ENCODE measurements at places on chromosomes 7 and 10.

GRCh38 chr10:128866551-128866950 lies 600.5 kb upstream of the MGMT start:
- no peak for DNase-seq

DNA sequence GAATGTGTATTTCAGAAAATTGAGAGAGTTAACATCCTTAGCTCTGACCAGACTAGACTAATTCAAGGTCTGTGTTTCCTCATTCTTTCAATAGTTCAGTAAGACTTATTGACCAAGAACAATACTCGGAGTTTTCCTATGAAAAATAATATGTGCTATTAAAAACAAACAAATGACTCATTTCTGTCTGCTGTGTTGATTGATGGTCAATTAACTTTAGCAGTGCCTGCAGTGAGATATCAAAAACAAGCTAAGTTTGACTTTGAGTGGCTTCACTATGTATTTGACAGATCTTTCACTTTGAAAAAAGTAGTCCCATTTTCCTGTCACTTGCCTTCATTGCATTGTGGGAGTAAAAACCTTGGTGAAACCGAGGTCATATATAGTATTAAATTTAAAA lies 91.0 kb downstream of the GNAT3 start:
- no peak for DNase-seq

GRCh38 chr7:81036057-81036456 lies 117.2 kb upstream of the SEMA3C start:
- no peak for DNase-seq

DNA sequence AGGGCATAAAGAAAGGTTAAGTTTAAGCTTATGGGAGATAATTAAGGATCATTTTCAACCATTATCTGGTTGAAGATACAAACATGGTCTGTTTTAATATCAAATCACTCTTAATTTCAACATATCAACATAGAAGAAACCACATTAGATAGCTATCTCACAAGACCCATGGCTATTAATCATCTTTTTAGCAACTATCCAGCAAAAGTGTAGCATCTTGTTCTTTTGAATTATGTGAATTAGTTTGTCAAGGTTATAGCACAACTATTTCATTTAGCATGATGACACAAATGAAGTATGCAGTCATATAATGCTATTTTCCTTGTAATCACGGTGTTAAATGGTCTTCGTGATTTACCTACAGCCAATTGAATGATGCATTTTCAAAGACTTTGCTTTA lies 58.9 kb upstream of the PPP1R9A start:
- no peak for DNase-seq

DNA sequence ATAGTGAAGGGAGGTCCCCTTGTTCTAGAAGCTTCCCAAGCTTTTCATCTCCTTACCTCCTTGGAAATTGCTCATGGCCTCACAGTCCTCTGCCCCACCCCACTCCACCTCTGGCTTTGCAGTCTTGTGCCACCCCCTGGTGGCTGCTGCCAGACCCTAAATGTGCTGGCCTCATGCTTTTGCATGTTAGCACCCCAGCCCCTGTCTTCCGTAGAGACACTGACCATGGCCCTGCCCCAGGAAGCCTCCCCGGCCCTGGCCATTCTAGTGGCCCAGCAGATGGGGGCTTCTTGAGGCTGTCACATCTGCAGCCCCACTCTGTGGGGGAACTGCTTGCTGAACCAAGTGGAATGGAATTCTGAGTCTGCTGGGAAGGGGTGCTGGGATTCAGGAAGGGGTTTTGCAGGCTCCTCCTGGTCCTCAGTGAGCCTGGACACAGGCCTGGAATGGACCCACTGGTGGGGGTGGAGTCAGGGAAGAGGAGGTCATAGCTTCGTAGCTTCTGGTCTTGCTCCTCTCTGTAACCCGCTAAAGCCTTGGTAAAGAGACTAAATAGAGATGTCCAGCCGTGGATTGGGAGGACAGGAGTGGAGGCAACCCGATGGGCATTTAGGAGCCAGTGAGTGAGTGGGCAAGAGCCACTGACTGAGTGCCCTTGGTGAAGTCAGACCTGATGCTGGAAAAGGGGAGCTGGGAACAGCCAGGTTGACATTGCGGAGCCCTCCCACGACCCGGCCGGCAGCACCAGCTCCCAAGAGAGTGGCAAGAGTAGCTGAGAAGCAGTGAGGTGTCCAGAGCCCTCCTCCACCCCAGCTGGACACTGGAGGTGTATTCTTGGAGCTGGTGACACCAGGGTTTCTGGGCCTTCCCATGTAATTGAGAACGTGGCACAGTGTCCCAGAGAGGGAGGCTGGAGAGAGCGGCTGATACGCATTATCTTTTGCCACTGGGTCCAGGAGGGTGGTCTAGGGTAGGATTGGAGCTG lies 20.9 kb downstream of the RAMP3 start:
- DNase-seq: peak; percentile 76

GRCh38 chr10:14549496-14549895 lies 218.8 kb upstream of the FRMD4A start:
- DNase-seq: no peak

- DNase-seq: no peak
Observed at GRCh38 chr7:37511915-37512314, 63.3 kb upstream of the ELMO1 start.

DNA sequence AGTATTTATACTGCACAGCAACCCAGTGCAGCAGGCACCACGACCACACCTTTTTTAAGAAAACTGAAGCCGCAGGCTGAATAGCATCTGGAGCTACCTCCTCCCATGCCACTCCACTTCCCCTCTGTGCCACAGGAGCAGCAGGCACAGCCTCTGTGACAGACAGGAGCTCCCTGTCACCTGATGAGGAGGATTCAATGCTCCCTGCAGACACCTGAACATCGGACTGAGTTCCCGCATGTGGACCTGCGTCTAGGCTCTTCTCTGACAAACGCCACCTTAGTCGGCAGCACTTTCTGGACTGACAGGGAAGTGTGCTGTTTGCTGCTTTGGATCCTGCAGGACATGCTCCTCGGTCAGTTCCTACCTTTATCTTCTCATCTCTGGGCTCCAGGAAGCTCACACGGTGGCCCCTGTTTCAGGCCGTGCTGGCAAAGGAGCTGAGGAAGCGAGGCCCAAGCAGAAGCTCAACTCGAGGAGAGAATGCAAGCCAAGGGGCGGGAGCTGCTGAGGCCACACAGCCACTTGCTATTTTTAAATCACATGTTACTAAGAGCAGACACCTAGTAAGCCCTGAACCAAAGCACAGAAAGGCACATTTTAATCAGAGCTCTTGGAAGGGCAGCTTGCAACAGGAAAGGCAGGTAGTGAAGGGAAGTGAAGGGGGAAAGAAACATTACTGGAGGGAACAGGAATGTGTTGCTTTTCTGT lies 56.6 kb downstream of the VOPP1 start:
- DNase-seq: no peak

- peak; percentile 88 for DNase-seq
Observed at GRCh38 chr7:1065585-1066241, 21.4 kb downstream of the GPR146 start.

- DNase-seq: no peak
Observed at GRCh38 chr7:935874-936385, 18.6 kb downstream of the ADAP1 start.

DNA sequence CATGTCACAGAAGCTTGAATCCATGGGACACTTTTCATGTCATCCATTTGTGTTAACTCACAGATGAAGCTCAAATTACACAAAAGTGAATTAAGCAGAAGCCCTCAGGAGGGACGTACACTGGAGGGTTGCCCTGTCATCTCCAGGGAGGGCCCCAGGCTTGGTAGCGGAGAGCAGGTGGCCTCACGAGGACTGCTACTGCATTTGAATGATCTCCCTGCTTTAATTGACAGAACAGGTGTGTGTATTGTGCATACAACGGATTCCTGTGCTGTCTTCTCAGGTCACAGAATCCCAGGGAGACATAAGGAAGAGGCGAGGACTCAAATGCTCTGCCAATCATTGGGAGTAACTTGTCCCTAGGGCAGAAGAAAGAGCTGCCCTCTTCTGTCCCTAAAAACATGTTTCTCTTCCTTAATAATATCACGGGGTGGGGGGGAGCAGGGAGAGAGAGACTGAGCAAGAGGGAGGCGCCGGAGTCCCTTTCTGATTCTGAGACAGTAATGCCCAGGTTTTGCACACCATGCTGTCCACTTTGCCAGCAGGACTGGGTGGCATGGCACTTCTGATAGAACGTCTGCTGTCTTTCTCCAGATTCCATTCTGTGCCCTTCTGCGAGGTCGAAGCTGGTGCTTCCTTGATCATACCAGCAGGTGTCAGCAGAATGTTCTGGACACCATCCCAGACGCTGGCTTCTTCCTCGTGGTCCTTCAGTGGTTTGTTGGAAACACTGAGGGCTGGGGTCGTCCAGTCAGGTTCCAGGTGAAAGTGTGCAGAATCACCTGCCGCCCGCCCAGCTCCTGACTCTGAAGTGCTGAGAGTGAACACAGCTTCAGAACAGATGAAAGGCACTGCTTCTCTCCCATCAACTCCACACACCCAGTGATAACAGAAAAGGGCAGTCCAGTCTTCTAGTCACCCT lies 26.2 kb upstream of the RASGEF1A start:
- peak; percentile 75 for DNase-seq

GRCh38 chr7:98216941-98217622 lies 5.8 kb downstream of the BHLHA15 start:
- no peak for DNase-seq

DNA sequence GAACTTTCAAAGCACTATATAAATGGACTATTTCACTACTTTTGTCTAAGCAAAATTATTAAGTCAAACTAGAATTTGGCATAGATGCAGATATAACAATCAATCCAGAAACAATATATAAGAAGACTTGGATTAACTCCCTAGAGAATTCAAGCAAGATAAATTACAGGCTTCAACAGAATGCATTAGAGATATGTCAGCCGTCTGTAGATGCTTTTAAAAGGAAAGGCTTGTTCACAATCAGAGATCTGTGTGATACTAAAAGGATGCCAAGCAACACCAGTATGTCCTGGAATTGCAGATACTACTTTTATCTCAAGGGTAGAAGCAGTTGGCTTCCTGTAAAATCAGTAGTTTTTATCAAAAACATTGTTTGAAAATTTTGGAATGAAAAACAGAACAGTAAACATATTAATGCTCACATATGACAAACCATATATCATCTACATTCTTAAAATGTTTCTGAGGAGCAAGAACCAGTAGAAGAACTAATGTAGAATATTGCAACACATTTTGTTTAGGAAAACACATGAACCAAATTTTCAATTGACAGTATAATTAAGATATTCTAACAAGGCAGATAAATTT lies 947.9 kb upstream of the LRRN3 start:
- DNase-seq: no peak

GRCh38 chr7:82204694-82205093 lies 238.9 kb downstream of the CACNA2D1 start:
- no peak for DNase-seq

- DNase-seq: no peak
Observed at GRCh38 chr7:8390262-8390626, 43.2 kb upstream of the NXPH1 start.

- no peak for DNase-seq
Observed at GRCh38 chr7:72445075-72445474, 32.9 kb upstream of the CALN1 start.

- no peak for DNase-seq
Observed at GRCh38 chr10:1522237-1522636, 215.1 kb downstream of the ADARB2 start.

GRCh38 chr7:17056491-17057142 lies 174.8 kb upstream of the AGR3 start:
- no peak for DNase-seq

DNA sequence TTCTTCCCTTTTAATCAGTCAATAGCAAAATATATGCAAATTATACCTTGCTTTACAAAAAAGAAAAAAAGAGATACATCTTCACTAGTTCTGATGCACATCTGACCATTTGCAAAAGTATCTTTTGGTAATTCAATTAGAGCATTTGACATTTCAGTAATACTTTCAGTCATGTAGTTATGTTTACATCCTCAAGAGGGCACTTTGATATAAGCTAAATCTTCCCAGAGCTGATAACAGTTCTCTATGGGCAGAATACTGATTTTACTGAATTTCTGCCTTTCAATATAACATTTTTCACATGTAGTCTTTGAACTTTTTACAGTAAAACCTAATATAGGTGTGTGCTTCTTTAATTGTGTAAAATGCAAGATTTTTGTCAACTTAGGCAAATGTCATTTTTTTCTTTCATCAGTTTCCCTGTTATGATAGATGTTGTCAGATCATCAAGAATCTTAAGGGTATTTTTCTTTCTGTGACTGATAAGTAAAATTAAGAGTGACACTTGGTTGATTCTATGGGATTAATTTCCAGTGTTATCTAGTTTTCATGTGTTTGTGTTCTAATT lies 703.5 kb upstream of the SEMA3D start:
- DNase-seq: peak; percentile 71

DNA sequence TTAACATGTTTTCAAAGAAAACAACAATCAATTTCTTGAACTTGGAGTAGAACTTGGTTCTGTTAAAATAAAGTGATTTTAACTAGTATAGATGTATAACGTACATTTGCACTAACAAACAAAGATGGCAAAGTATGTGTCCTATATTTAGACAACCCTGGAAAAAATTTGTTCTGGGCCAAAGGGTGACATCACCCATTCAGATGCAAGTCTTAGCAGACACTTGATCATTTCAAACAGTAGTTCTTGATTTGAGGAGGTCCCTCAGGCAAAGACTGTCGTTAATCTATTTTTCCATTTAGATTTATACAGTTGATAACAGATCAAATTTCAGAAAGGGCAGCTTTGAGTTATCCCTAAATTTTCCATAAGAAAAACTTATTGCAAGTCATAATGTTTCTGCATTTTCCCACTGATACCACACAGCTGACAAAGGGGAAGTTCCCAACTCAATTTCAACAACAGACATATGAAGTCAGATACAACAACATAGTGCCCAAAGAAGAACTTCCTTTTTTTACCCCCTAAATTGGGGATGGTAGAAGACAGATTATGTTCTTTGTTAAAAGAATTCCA lies 5.2 kb downstream of the NMT2 start:
- no peak for DNase-seq

DNA sequence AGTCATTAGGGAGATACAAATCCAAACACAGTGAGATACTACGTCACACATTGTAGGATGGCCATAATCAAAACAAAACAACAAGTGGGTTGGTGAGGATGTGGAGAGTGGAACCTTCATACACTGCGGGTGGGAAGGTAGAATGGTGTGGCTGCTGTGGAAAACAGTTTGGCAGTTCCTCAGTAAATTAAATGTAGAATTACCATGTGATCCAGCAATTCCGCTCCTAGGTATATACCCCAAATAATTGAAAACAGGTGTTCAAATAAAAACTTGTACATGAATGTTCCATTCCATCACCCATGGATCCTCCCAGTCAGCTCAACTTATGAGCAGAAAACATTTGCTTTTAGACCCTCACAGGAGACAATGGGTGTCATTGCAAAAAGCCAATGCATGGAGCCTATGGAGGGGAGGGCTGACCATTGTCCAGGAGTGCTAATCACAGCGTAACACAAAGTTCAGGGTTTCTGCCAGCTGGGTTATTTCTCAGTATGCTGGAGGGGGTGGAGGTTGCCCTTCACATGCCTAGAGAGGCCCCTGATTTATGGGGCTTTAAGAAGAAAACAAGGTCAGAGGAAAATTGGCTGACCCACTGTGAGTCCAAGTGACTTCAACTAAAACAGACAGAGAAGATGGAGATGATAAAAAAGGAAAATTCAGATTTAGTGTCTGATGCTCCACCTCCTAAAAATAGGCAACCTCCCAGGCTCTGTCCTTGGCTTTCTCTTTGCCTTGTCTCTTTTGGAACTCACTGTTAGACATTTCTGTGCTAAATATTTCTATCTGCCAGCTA lies 124.1 kb downstream of the WDR11 start:
- no peak for DNase-seq

- DNase-seq: no peak
Observed at GRCh38 chr7:143735962-143736361, 21.5 kb downstream of the CTAGE6 start.

GRCh38 chr7:31175672-31176071 lies 123.6 kb downstream of the ADCYAP1R1 start:
- peak; percentile 56 for DNase-seq

GRCh38 chr10:132048294-132048667 lies 17.5 kb upstream of the JAKMIP3 start:
- DNase-seq: no peak
